ENCODE measurements at places on chromosomes 12 and 14. TPM values are rescaled to one million over a fixed set of nuclear protein-coding genes. Genes with fewer than 3 reads are reported as not detected.

CYP27B1 gene
- total RNA-seq = under 0.01 TPM

LRRC10 gene
- not detected for total RNA-seq

DLGAP5 gene
- total RNA-seq = 18.3 TPM

SLC17A8 gene
- not detected for total RNA-seq
